Stimulated activated CD4-positive, alpha-beta T cell treated with anti-CD3 and anti-CD28 coated beads, Interleukin-1b, Interleukin-23, amount 100 ng/mL, for 1 hour (primary cell): ENCODE measurements at places on chromosomes 1 and 21.

- no peak for DNase-seq
Observed at GRCh38 chr1:224698015-224698451, 81.9 kb downstream of the CNIH3 start.

DNA sequence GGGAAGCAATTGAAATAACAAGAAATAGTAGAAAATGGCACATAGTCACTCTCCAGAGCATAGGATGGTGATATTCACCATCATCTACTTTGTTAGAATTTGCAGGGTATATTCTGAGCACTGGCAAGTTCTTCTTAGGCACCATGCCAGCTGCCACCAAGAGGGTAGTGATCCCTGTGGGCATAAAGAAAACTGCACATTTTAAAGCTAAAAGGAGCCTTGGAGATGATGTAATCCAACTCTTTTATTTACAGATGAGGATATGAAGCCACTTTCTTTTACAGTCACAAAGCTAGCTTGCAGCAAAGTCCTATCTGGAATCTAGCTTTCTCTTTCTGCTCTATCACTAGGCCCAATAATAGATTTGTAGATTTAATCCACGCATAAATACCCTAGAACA lies 69.0 kb downstream of the PTGER3 start:
- no peak for DNase-seq

DNA sequence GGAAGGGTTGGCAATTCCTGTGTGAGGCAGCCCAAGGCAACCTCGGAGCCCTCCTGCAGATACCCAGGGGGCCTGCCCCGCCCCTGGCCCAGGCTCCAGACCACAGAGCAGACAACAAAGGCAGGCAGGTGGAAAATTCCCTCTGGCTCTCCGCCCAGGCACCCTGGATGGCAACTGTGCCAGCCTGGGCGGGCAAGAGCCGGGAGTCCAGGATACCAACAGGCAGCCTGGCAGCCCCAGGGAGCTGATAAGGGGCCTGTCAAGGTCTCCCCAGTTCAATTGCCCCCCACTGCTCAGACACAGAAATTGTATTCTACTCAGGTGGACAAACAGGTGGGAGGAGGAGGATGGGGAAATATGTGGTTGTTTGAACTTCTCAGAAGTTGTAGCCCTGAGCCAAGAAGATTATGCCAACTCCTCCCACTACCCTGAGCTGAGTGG lies 15.4 kb upstream of the GPR37L1 start:
- DNase-seq: no peak

- DNase-seq: no peak
Observed at GRCh38 chr1:234823191-234824176, 213.5 kb upstream of the IRF2BP2 start.

DNA sequence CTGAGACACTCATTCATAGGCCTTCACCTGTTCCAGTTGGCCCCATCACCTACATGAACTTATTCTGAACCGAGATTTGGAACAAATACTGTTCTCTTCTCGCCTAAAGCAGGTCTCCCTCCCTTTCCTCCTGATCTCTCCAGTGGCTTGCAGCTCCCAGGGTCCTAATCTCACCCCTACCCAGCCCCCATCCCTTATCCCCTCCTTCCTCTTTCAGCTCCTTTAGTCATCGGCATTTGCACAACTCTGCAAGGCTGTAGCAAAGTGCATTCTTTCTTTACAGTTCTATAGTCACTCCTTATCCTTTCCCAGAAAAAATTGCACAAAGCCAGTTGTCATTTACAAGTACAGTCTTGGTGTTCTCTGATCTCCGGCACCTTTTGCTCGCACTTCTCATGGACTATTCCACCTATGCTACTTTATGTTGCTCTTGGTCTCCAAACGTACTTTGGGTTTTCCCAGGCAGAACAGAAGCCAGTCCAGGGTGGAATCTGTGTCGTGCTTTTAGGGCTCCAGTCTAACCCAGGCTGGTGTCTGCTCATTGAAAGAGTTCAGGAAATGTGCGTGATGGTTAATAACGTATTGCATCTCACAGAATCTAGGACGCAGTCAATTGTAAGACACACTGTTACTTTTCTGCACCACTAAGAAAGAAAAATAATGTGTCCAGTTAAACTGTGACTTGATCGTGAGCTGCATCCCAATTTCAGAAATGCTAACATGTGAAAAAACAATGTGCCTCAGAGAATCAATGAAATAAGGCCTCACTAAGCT lies 965 bp downstream of the ABCA4 start:
- DNase-seq: no peak

DNA sequence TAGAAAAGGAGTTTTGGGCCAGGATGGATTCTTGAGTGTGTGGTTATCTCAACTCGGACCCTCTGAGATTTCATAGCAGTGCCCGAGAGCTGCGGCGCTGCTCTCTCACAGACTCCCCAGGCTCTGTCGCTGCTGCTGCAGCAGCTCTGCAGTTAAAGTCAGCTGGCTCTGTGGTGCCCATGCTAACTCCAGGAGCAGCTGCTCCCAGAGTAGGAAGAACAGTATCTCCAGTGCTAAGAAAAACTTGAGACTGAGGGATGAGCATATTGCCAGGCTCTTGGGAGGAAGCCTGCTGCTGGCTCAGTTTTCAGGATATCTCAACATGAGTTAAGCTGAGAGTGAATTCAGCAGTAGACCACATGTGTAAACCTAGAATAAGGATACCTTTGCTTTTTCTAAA lies 4.5 kb downstream of the LCE2D start:
- DNase-seq: no peak

DNA sequence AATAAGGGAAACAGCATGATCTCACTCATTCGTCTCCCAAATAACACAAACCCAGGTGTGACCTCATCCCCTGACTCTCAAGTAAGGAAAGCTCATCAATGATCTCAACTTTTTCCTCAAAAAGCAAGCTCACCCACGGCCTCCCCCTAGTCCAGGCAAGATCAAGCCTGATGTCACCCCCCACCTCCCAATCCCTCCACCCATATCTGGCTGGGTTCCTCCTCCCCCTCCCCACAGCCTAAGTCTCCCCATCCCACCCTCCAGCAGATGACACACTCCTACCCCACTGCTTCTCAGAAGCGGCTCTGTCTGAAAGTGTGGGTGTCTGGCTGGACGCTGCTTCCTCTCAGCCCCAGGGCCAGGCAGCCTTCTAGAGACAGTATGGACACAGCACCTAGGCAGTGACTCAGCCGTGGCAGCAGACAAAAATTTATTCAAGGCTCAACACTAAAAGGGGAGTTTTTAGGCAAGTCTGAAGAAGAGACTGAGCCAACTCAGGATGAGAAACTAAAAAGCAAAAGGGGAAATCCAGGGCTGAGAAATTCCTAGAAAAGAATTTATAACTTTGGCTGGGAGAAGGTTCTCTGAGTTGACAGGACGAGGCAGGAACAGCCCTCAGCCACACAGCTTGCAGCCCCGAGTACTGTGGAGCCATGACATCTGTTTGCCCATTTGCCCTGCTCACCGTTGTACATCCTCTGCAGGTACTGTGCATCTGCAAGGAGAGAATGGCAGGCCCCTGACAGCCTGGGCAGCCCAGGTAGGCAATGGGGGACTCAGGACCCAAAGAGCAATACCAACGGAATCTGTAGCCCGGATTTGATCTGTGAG lies 81.6 kb upstream of the LRRC8D start:
- no peak for DNase-seq

DNA sequence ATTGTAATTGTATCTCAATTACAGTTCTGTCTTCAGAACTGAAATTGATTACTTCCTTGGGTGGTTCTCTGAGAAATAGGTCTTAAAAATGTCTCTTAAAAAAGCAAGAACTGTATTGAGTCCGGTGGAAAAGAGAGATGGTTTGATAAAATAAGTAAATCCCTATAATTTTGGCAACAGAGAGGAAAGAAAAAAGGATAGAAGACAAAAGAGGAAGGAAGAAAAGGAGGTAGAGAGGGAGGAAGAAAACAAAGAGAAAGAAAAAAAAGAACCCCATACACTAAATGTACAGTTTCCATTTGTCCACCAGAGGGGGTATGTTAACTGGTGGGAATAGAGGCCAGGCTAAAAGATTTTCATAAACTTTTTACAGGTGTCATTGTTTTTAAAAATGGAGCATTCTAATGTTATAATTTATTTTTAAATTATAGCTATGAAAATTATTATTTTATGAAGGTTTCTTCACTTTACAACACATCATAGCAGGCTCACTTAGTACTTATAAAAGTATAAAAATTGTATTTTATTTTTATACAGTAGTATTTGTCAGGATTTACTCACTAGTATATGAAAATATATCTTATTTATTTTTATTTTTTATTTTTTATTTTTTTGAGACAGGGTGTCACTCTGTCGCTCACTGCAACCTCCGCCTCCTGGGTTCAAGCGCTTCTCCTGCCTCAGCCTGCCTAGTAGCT lies 2.1 kb upstream of the UBE2T start:
- no peak for DNase-seq
